Ureter (tissue), 1 donor: ENCODE measurements at places on chromosomes 13 and 19. TPM values are rescaled to one million over a fixed set of nuclear protein-coding genes. Genes with fewer than 3 reads are reported as not detected.
A peak's percentile ranks its signal among the peaks of the same experiment; 100 is the strongest.

Gene CD22
- total RNA-seq, result 4.2 TPM

Gene ZNF431
- 26.5 TPM for total RNA-seq

Gene GAMT
- 9.3 TPM for total RNA-seq

Gene ZNF490
- 12.1 TPM for total RNA-seq

Gene DACT3
- total RNA-seq, result 25.6 TPM

Gene IRGC
- total RNA-seq, result not detected

Gene PLEKHA4
- 23.0 TPM for total RNA-seq

Gene C19orf85
- not detected for total RNA-seq

Gene ZNF560
- total RNA-seq, result not detected

Gene F10
- total RNA-seq, result 9.4 TPM

Gene ZNF552
- 67.1 TPM for total RNA-seq

Gene FFAR1
- not detected for total RNA-seq

Gene MCF2L
- 115 TPM for total RNA-seq

Gene MYBPC2
- total RNA-seq, result 0.52 TPM

Gene ANGPTL8
- total RNA-seq, result not detected

- no peak for DNase-seq
Measured at GRCh38 chr13:28181413-28181812, 43.1 kb downstream of the PAN3 start.

GRCh38 chr19:38060331-38060730 is 153.3 kb downstream of the SIPA1L3 start:
- DNase-seq, result no peak

- no peak for DNase-seq
Measured at GRCh38 chr19:30178721-30179402, 193.3 kb upstream of the ZNF536 start.

- DNase-seq, result no peak
Measured at GRCh38 chr13:112172641-112173251, 105.8 kb downstream of the SOX1 start.

- DNase-seq, result no peak
Measured at GRCh38 chr13:109215377-109215776, 571.0 kb downstream of the IRS2 start.

DNA sequence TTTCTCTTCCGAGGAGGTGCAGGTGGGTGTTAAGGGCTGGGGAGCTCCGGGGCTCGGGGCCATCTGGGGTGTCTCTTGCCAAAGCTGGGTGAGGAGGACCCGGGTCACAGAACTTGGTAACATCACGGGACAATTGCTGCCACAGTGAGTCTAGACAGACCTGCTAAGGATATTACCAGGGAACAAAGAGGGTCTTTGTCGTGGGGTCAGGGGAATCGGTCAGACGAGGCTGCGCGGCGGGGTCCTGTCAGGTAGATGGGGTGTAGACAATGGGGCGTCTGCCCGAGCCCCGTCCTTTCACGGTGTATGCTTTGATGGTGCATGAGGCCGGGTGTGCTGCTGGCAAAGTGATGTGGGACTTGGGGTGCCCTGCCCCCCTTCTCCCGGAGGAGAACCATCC is 7.8 kb downstream of the PGPEP1 start:
- no peak for DNase-seq

- peak; percentile 55 for DNase-seq
Measured at GRCh38 chr19:944171-944567, 18.3 kb downstream of the ARID3A start.

GRCh38 chr13:113272701-113273181 is 24.3 kb upstream of the LAMP1 start:
- no peak for DNase-seq

DNA sequence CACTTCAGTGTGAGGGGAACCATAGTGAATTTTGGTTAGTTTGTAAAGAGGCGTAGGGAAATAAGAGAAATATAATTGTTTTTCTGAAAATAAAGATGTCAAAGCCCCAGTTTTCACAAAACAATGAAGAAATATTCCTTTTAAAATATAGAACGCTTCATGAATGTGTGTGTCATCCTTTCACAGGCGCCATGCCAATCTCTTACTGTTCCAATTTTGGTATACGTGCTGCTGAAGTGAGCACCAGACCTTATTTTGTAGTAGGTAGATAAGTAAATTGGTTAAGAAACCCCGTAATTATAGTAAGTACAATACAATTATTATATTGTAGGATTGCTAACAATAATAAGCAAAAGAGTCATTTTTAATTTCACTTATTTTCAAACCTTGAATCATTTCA is 43.3 kb downstream of the NAA16 start:
- no peak for DNase-seq

GRCh38 chr13:109782823-109783431 is 3.5 kb downstream of the IRS2 start:
- no peak for DNase-seq

DNA sequence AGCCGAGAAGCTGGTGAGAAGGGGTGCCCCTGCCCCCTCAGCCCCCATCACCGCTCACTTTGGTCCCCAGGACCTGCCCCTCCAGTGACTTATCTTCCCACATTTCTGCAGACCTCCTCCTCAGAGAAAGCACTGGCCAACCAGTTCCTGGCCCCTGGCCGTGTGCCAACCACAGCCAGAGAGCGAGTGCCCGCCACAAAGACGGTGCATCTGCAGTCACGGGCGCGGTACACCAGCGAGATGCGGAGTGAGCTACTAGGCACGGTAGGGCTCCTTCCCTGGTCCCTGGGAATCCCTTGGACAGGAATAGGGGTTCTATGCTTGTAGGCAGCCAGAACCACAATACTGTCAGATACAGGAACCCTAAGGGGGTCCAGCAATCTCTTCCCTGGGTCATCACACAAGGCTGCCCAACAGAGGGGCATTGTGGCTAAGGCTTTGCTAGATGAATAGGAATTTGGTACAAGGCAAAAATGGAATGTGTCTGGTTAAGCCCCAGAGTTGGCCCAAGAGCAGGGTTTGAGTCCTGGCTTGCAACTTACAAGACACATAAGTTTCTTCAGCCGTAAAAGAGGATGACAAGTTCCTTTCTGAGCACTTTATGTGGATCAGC is 1.0 kb downstream of the USE1 start:
- no peak for DNase-seq

DNA sequence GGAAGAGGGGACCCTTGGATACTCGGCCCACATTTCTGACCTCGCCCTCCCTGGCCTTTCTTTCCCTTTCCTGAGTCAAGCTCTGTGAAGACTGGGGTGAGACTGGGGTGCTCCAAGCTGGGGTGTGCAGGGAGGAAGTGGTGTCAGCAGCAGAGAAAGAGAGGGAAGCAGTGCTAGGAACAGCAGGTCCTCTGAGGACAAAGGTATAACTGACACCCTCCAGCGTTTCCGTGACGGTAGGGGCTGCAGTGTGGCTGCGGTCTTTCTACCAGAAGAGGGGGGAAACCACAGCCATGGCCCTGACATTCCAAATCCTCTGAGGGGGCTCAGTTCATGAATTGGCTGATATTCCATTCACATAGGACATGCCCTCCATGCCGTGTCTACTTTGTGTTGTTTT is 1.1 kb downstream of the KIR3DL2 start:
- DNase-seq, result no peak

GRCh38 chr13:82220641-82221040 is 1661.6 kb downstream of the SLITRK1 start:
- DNase-seq, result no peak

- no peak for DNase-seq
Measured at GRCh38 chr13:108433976-108434755, 164.6 kb downstream of the TNFSF13B start.

- DNase-seq, result no peak
Measured at GRCh38 chr19:3671680-3672574, 28.3 kb downstream of the PIP5K1C start.

- no peak for DNase-seq
Measured at GRCh38 chr19:49916839-49917733, 11.9 kb upstream of the ATF5 start.

DNA sequence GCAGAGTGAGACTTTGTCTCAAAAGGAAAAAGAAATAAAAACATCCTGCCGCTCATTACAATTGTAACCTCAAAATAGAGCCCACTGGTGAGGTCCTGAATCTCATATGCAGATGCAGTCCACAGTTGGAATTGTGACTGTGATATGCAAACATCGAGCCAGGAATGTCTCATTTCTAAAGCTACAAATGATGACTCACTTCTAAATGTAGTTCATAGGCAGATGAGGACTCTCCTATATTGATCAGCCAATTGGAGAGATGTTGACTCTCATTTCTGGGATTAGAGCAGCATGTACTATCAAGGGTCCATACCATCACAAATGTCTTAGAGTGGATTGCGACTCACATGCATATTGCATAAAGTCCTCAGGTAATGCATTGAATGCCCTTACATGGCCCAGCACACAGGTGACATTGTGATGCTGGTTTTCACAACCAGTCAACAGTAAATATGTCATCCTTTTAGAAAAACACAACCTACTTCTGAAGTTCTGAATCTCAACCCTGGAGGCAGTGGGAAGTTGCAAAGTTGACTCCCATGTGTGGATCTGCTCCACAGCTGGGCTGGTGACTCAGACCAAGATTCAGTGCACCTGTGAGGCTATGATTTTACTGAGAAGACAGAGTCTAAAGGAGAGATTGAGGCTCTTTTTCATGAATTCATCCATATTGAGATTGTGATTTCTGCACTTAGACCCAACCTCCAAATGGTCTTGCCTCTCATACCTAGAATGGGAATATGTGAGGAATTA is 16.9 kb upstream of the ZNF254 start:
- DNase-seq, result no peak

- DNase-seq, result no peak
Measured at GRCh38 chr13:110311443-110312338, 4.6 kb downstream of the COL4A2 start.

GRCh38 chr13:46109451-46109850 is 4.6 kb upstream of the CPB2 start:
- no peak for DNase-seq

DNA sequence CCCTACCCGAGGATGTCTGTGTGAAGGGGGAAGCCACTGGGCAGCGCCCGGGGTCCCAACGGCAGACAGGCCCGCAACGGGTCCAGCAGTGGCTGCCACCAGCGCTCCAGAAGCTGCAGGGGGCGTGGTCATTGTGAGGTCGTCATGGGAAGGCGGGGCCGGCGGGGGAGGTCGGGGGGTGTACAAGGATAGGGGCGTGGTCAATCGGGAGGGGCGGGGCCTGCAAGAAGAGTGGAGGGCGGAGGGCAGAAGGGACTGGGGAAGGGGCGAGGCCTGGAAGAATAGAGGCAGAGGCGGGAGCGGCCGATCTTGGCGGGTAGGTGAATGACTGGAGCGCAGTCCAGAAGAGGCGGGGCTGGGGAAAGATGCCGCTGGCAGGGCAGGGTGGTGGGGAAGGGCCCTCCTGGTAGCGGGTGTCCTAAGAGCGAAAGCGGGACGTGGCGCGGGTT is 4.4 kb downstream of the FUZ start:
- peak; percentile 92 for DNase-seq

GRCh38 chr19:18904334-18905057 is 8.5 kb upstream of the CERS1 start:
- no peak for DNase-seq

GRCh38 chr13:66640231-66640630 is 589.9 kb downstream of the PCDH9 start:
- DNase-seq, result no peak

GRCh38 chr19:6471076-6471475 is 7.0 kb downstream of the CRB3 start:
- no peak for DNase-seq

GRCh38 chr13:48402325-48402932 is 10.5 kb downstream of the LPAR6 start:
- DNase-seq, result no peak

DNA sequence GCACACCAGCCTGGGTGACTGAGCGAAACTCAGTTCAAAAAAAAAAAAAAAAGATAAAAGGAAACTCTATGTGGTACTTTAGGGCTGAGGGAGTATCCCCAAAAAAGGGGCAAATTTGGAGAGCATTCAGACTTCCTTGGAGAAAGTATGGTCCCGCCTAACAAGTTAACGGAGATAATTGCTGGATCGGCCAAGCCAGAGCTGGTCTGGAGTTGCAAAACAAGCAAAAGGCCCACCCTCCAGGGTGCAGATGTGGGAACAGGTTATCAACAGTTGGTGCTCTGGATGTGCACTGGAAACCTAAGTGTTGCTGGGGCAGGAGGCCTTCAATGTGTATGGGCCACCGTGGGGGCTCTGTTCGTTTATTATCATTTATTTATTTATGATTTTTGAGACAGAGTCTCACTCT is 2.8 kb downstream of the IQCN start:
- no peak for DNase-seq

- DNase-seq, result no peak
Measured at GRCh38 chr19:14097532-14098151, 7.1 kb upstream of the SAMD1 start.

DNA sequence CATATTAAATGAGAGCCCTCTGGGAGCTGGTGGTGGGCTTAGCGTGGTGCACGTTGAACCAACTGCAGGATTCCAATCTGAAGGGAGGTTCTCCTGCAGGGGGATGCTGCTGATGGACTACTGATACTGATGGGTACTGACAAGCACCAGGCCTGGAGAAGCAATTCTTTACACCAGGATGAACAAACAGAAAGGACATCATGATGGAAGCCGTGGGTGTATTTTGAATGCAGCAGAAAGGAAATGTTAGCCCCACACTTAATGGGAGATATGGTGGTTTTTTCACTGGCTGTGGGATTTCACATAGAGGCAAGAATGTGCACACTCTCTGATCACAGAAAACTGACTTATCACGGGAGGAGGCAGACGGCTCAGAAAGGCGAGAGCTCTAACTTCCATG is 299.7 kb downstream of the TEX29 start:
- no peak for DNase-seq

- no peak for DNase-seq
Measured at GRCh38 chr13:37113534-37113933, 8.1 kb upstream of the CSNK1A1L start.

DNA sequence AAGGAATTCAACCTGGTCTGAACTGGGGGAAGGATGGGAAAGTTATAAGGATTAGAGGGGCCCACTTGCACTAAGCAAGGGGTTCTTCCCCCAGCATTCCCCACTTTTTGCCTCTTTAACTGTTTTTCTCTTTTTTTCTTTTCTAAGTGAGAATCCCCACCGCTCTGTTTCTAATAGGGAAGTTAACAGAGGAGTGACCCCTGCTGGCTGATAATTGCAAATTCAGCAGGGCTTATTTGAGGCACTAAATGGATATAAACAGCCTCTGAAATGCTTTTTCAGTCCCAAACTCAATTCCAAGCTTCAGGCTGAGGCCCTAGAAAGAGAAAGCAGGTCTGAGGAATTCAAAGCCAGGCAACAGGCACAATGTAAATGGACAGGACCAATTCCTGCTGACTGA is 38.2 kb upstream of the CEACAM21 start:
- no peak for DNase-seq

GRCh38 chr19:32040236-32040635 is 305.2 kb upstream of the ZNF507 start:
- DNase-seq, result no peak

DNA sequence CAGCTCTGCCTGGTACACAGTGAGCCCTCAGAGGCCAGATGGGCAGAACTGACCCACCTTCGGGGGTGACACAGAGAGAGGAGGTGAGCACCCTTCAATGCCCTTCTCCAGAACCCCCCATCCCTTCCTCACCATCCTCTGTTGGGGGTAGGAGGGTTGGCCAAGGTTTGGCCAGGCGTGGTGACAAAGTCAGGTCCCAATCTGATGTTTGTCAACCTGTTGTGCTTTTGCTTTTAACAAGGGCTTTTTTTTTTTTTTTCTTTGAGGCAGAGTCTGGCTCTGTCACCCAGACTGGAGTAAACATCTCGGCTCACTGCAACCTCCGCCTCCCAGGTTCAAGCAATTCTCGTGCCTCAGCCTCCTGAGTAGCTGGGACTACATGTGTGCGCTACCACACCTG is 7.3 kb downstream of the PTGIR start:
- no peak for DNase-seq
